ENCODE measurements at places on chromosomes 4 and X. TPM values are rescaled to one million over a fixed set of nuclear protein-coding genes. Genes with fewer than 3 reads are reported as not detected.

DNA sequence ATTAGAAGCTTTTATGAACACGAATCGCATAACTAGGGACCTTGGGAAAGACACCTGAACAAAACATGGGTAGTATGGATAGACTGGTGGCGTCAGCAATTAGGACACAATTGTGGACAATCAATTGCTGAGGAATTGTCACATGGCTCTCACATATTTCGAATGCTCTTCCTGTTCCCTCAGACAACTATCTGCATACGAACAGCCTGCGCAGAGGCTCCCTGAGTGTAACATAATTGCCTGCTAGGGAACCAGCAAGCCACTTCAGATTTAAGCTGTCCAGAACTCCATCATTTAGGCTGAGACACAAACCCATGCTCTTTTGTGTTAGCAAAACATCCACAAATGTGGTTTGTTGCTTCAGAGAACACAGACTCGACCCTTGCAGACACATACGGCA lies 160.8 kb downstream of the MGST2 start:
- no peak for DNase-seq

The GRXCR1 gene
- not detected for total RNA-seq

The SYN1 gene
- not detected for total RNA-seq

The GPM6B gene
- total RNA-seq = 0.43 TPM

Data from HT1080 (cell line).